Activated naive CD8-positive, alpha-beta T cell treated with anti-CD3 and anti-CD28 coated beads for 36 hours (primary cell): ENCODE measurements at places on chromosomes 2 and 18. TPM values are rescaled to one million over a fixed set of nuclear protein-coding genes. Genes with fewer than 3 reads are reported as not detected.

Gene WDR54
- 90.2 TPM for total RNA-seq

Gene SLC14A1
- total RNA-seq, result 1.1 TPM

Gene PDE11A
- 0.10 TPM for total RNA-seq

Gene LINC00305
- not detected for total RNA-seq

Gene ITGAV
- 3.9 TPM for total RNA-seq

Gene SLC38A11
- not detected for total RNA-seq

Gene SERTAD2
- total RNA-seq, result 22.7 TPM

DNA sequence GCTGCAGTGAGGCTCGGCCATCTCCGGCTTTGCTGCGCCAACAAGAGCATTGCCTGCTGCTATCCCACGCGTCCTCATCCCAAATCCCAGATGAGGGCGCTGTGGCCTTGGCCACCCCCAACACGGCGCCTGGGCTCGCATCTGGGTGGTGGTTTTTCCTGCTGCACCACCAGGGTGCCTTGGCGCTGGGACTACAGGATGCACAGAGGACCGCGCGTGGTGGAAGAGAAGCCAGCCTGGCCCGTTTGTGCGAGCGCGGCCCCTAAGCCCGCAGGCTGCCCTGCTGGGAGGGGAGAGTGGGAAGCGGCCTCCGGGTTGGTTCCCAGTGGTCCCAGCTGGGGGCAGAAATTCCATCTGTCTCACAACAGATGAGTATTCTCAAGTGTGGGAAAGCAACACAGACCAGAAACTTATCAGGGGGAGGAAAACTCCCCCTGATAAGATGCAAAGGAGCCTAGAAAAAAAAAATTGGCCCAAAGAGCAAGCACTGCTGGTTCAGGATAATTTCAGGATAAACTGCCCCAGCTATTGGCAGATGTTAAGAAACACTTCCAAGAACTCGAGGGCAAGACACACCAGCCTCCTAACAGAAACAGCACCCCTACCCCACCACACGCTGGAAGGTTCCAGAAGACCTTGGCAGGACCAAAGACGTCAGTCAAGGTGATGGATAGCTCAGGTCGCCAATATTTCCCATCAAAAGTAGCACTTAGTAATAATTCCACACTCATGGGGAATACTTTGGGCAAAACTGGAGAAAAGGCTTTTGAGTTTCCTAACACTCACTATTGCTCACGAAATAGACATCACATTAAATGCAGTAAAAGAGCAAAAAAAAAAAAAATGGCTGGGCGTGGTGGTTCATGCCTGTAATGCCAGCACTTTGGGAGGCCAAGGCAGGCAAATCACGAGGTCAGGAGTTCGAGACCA lies 152.1 kb downstream of the PXDN start:
- no peak for DNase-seq

DNA sequence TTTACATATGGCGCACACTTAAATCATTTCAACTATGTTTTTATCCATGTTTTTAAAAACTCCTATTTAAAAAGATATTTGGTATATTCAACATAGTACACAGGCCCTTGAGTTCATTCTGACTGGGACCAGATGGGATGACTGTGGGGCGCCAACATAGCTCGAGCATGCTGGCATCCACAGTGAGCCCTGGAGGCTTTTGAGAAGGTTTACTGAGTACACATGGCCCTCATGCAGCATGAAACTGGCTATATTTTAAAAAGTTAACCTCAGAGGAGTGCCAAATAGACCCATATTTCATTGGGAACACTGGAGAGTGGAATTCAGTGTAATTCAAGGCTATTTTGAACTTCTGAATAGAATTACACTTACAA lies 83.6 kb downstream of the CCDC85A start:
- no peak for DNase-seq

DNA sequence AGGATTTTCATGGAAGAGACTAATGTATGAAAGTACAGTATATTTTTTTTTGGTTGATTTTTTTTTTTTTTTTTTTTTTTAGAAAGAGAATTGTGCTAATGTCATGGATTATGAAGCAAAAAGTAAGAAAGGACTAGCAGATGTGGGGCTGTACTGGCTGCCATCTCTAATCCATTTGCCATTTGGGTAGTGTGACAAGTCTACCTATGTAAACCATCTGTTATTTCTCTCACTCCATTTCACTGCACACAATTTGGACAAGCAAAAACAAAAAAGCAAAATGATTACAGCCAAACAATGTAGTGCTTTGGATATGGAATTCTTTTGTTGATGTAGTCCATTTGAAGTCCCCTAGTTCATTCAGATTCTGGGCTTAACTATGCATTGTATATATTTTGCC lies 1355.4 kb downstream of the LRP1B start:
- DNase-seq, result no peak

GRCh38 chr2:31411771-31412170 lies 2.8 kb downstream of the XDH start:
- DNase-seq, result no peak

DNA sequence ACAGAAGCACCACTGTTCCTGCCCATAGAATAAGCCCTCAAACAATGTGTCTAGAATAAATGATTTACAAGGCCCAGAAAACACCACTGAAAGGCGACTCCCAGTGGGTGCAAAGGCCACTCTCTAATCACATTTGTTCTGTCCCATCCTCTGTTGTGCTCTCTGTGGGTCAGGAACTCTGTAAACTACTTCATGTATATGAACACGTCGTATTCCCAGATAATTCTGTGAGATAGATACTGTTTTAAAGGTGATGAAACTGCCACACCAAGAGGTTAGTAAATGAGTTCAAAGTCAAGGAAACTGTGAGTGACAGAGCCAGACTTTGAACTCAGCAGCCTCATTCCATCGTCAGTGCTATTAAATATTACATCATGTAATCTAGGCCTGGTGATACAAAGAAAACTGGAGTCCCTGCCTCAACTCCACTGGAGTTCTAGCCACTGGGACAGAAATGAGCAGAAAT lies 269.7 kb upstream of the DCC start:
- no peak for DNase-seq

GRCh38 chr2:238848976-238849853 lies 1.3 kb downstream of the TWIST2 start:
- no peak for DNase-seq

- no peak for DNase-seq
These were observed 70.7 kb downstream of the SLC9A2 start for GRCh38 chr2:102690012-102690411.

GRCh38 chr2:237227592-237228280 lies 142.0 kb downstream of the COPS8 start:
- peak; percentile 18 for DNase-seq

DNA sequence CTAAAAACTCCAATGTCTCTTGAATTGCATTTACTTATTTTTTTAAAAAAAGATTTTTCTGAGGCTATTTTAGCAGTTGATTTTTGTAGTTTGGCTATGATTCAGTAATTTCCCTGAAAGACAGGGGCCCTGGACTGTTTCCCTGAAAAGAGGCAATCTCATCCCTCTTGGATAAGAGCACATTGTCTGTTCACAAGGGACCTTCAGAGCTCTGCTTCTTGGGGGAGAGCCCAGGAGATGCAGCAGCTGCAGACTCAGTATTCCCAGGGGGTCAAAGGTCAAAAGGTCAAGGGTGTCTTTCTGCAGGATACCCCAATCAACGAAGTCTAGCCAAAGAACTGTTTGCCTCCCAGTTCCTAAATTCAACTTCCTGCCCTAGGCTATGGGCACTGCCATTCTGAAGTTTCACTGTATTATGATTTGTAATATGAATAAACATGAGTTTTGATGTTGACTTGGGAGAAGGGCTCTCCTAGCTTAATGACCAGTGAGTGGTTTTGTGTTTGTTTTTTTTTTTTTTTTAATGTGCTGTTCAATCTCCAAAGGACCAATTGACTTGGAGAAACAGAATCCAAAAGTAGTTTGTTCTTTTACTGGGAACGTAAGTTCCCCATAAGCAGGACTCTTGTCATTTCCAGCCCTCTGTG lies 157.0 kb upstream of the SERPINE2 start:
- DNase-seq, result no peak

- DNase-seq, result no peak
These were observed 71.5 kb downstream of the THADA start for GRCh38 chr2:43524177-43524965.

- DNase-seq, result no peak
These were observed 102.6 kb downstream of the DGKD start for GRCh38 chr2:233456934-233457333.
